ENCODE measurements at places on chromosomes 7 and 10.

GRCh38 chr10:11234857-11235531 is 217.3 kb downstream of the CELF2 start:
- DNase-seq = no peak

DNA sequence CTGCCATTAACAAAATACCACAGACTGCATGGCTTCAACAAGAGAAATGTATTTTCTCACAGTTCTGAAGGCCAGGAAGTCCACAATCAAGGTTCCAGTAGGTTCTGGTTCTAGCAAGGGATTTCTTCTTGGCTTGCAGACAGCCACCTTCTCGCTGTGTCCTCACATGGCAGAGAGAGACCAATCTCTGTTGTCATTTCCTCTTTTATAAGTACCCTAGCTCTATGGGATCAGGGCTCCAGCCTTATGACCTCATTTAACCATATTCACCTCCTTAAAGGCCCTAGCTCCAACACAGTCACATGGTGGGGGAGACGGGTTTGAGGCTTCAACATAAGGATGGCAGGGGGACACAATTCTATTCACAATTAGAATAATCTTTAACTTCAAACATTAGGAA is 23.6 kb downstream of the ABI1 start:
- peak; percentile 64 for DNase-seq

DNA sequence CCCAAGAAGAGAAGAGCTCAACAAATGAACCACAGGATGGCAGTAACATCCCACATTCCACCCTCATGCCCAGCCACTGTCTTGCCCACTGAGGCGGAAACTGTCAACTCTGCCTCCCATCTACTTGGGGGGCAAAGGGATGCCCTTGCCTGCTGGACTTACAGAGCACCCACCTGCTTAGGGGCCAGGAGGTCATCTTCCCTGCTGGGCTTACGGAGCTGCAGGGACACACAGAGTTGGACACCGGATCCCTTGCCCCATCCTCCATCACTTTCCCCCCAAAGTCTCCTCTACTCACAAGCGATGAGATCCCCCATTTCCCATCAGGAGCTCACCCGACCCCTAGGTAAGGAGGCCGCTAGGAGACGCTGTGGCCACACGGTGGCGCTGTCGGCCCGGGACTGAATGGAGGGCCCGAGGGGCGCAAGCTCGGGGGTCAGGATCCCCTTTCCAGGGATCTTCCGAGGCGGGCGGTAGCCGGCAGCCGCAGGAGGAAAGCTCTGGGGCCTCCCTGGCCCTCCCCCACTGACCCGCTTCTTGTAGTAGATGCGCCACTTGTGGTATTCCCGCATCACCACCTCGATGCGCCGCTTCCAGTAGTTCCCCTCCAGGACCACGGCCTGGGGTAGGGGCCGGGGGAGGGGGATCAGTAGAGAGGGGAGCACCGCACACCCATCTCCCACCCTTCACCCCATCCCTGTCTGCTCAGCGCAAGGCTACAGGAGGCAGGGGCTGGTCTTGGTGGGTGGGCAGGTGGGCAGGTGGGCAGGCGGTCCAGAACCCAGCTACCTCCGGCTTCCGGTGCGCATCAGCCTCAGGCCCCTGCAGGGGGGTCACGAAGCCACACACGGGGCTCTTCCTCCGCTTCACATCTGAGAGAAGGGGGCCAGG is 17.3 kb downstream of the MLXIPL start:
- peak; percentile 50 for DNase-seq

- no peak for DNase-seq
These were observed 99.1 kb downstream of the GLI3 start for GRCh38 chr7:42137941-42138340.

DNA sequence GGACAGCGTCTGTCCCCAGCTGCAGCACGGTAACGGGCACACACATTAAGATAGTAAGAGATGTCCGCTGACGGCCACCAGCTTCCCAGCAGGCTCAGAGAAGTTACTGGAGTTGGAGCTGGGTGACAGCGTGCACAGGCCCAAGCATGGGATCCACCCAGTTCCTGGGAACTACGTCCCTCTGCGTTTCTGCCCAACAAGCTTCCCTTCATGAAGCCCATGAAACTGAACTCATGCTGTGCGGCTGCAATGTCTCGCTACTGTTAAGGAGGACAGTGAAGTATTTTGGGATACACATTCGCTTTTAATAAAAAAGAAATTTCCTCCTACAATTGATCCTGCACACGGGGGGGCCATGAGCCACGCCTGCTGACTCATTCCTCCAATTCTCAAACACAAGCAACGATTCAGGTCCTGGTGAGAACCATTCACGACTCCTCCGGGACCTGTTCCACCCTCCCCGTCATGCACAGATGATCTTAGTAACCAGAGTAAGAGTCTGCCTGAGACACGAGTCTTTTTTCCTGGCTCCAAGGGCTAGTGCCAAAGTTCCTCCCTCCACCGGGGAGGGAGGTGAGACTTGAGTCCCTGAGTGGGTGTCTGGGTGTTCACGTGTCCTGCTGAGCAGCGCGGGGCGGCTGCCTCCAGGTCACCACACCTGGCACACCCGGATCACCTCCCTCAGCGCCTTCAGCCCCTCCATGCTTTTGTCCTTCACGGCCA is 2.6 kb downstream of the PSMG3 start:
- DNase-seq = no peak

DNA sequence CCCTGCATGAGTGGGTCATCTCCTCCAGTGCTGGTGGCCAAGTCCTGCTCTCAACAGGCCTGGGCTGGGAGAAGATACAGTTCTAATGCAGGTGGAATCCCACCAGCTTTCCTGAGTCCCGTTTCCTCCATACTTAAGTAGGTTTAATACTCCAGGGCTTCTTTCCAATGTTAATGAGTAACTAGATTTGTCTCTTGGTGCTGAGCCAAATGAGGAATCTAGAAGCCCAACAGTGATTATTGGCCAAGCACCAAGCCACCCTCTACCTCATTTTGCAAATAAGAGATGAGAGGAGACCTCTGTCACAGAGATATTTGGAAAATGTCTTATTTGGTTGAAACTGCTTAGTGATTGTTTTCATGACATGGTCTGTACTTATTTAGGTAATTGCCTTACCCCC is 37.1 kb downstream of the STARD3NL start:
- DNase-seq = no peak

DNA sequence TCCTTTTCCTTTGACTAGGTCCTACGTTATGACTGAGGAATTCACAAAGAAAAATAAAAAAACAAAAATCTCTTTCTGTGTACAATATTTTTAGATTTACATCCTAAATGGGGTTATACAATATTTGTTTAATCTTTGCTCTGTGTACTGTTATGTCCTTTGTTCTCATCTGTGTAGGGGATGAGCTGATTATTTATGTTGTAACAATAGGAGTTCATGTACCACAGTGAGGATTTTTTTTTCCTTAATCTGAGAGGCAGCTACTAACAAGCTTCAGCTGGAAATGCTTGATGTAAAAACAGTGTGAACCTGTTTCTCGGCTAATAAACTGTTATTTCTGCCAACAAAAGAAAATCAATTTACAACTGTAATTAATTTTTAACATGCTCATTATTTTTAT is 58.0 kb downstream of the ORC5 start:
- no peak for DNase-seq

- no peak for DNase-seq
These were observed 82.8 kb downstream of the MKI67 start for GRCh38 chr10:128043259-128044045.

- DNase-seq = no peak
These were observed 4.4 kb downstream of the ETV1 start for GRCh38 chr7:13984831-13985685.

DNA sequence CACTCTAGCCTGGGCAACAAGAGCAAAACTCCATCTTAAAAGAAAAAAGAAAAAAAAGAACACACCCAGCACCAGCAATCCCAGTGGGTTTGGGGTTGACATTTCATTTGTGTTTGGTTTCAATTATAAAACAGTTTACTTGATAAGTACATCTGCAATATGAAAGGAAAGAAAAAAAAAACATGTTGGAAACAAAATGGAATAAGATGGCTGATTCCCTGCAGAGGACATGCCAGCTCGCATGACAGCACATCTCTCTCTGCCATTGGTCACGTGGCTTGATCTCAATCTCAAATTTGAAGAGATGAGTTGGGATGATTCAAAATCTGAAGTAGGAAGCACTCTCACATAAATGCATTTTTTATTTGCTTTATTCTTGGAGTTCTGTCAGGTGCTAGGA is 28.0 kb downstream of the MYOF start:
- DNase-seq = no peak

GRCh38 chr7:135803143-135803542 is 54.5 kb upstream of the FAM180A start:
- DNase-seq = no peak

DNA sequence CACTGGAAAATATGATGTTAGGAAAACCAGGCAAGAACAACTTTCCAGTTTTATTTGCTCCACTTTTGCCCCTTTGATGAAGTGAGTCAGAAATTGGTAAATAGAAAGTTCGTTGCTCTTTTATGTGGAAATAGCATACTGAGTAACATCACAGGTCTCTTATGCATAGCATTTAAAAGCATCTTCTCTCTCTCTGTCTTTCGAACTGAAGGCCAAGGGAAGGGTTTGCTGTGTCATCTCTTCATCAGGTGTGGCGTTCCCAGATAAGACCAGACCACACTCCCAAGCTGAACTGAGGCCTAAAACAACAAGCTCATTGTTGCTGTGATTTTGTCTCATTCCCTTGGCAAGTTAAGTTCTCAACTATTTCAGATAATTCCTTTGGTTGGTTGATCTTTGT is 131.8 kb upstream of the GRB10 start:
- DNase-seq = no peak

DNA sequence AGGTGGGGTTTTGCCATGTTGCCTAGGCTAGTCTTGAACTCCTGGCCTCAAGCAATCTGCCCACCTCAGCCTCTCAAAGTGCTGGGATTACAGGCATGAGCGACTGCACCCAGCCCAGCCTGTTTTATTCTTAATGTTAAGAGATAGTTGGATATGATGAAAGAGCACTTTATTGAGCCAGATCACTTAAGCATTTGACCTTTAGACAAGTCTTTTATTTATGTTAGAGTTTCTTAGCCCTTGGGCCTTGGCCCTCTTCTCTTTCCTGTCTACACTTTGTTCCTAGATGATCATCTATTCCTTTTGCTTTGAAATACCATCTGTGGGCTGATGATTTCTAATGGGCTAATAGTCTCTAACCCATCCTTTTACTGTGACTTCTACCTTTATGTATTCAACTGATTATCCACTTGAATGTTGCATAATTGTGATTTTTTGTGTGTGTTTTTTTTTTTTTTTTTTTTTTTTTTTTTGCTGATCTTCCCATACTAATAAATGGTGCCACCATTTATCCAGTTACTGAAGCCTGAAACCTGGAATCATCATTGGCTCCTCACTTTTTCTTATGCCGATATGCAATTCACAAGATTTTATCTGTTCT is 34.8 kb downstream of the BTRC start:
- DNase-seq = no peak

All from common myeloid progenitor, CD34-positive (primary cell).